ENCODE measurements at places on chromosomes 12 and 14.
A peak's percentile ranks its signal among the peaks of the same experiment; 100 is the strongest.

- no peak for DNase-seq
Measured at GRCh38 chr14:40004871-40005500, 572.8 kb upstream of the FBXO33 start.

- DNase-seq, result no peak
Measured at GRCh38 chr14:73953731-73954130, 3.6 kb downstream of the COQ6 start.

- no peak for DNase-seq
Measured at GRCh38 chr12:41944216-41944615, 200.5 kb downstream of the GXYLT1 start.

- DNase-seq, result peak; percentile 79
Measured at GRCh38 chr12:15532364-15532977, 210.2 kb downstream of the PTPRO start.

GRCh38 chr14:61470261-61470960 is 149.0 kb downstream of the PRKCH start:
- peak; percentile 97 for DNase-seq

DNA sequence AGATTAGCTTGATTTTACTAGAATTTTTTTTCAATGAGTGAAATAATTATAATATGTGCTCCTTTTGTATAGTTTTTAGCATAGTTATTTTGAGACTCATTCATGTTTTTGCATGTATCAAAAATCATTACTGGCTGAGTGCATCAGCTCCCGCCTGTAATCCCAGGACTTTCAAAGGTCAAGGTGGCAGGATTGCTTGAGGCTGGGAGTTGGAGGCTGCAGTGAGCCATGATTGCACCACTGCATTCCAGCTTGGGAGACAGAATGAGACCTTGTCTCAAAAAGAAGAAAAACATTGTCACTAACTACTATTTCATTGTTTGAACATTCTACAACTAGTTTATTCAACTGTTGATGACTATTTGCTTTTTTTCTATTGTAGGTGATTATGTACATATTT is 802.7 kb downstream of the SLC16A7 start:
- peak; percentile 27 for DNase-seq

DNA sequence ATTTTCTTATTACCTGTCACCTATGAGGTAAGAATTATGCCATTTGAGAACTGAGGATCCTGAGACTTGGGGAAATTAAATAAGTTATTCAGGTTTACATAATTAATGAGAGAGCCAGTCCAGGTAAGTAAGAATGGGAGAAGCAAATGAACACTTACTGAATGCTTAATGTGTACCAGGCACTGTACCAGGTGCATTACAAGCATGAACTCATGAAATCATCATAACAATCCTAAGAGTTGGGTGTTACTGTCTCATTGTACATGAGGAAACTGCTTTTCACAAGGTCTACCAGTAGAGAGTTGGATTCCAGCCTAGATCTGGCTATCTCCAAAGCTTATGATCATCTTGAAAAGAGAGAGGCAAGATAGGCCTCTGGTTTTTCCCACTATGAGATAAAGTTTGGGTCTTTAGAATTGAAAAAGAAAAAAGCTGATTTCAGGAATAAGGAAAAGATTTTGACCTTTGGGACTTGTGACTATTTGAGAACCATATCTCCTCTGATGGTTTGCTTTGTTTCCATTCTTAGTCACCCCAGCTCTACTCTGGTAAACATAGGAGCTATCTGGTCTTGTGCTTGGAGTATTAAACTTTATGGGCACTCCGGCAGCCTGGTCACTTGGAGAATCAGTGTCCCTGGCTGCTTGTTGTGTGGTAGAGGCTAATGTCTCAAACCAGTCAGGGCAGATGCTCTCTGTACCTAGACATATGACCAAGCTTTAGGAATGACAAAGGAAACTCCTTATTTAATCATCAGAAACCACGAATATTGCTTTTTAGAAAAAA is 48.0 kb downstream of the PTHLH start:
- DNase-seq, result peak; percentile 38

DNA sequence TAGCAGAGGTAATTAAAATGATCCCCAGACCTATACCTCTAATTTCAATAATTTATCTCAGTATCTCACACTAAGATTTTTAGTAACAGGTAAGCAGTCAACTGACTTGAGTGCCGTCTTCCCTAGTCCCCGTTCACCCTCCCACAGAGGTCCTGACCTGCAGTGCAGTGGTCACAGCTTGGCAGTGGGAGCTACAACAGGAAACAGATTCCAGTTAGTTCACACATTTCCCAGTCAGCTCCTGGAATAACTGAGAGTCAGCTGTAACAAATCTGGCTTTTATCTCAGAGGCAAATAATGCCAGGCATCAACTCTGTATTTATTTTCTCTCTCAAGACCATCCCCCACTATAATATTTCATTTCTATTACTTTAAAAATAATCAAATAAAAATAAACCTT is 308.2 kb downstream of the ATP23 start:
- DNase-seq, result peak; percentile 7

DNA sequence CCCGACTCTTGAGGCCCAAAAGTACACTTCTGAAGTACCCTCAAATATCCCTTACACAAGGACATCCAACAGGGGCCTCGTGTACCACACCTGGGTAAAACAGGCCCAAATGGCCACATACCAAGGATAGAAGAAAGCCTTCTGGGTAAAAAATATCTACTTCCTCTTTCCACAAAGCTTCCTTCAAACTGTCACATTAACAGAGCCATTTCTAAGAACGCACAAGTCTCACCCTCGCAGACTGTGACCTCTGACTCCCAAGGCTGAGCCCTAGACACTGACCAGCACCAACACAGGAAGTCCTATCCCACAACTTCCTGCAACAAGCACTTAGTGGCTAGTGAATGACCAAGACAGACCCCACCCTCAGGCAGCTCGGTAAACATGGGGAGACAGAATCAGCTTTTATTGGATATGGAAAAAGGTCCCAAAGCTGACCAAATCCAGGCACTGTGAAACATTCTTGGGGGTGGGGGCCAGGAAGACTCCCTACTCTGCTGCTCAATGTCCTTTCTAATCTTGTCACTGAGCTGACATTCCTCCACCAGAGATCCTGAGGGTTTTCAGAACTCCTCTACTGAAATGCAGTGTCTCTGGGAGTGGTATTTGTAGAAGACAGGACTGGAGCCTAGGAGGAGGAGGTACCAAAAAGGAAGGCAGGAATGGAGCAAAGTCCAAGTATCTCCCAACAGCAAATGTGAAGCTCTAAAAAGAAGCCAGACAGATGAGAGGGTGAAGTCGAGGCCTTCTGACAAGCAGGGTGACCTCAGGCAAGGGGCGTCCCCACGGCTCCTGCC is 15.9 kb downstream of the KCTD10 start:
- DNase-seq, result peak; percentile 82

DNA sequence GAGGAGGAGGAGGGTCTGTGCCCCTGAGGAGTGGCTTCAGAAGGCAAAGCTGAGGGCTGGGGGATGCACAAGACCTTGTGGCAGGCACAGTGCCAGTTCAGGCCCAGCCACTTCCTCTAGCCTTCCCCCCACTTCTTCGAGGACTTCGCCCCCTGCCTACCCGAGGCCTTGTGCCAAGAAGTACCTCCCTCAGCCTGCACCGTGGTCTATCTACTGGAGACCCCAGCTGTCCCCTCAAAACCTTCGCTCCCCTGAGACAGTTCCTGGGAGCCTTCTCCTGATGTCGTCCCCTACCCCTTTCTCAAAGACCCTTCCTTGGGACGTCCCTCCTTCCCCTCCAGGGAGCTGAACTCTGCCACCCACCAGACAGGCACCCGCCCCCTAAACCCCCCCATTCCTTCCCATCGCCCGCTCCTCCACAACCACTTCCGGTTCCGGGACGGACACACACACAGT is 604 bp downstream of the ZNF384 start:
- DNase-seq, result no peak

- DNase-seq, result no peak
Measured at GRCh38 chr14:30541318-30541717, 17.6 kb upstream of the G2E3 start.

DNA sequence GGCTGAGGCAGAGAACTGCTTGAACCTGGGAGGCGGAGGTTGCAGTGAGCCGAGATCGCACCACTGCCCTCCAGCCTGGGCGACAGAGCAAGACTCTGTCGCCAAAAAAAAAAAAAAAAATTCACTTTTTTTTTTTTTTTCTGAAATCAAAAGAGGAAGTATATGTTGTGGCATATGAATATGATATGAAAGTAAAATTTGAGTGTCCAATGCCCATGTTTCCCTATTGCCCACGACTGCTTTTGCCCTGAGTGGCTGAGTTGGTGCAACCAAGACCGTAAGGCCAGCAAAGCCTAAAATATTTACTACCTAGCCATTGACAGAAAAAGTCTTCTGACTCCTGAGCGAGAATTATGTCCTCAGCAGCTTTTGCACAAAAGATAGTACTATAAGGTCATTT is 101.7 kb upstream of the PARP11 start:
- no peak for DNase-seq

All from EL (cell line).